ENCODE measurements at places on chromosomes 3 and 15.

DNA sequence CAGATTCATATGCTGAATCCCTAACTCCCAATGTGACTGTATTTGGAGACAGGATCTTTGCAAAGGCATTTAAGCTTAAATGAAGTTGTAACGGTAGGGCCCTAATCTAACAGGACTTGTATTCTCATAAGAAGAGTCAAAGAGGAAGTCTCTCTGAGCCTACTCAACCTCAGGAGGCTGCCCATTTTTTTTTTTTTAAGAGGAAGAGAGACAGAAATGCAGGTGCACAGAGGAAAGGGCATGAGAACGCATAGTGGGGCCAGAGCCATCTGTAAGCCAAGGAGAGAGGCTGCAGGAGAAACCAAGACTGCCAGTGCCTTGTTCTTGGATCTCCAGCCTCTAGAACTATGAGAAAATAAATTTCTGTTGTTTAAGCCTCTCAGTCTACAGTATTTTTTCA, 28.4 kb downstream of the ZNF860 start:
- DNase-seq: no peak

DNA sequence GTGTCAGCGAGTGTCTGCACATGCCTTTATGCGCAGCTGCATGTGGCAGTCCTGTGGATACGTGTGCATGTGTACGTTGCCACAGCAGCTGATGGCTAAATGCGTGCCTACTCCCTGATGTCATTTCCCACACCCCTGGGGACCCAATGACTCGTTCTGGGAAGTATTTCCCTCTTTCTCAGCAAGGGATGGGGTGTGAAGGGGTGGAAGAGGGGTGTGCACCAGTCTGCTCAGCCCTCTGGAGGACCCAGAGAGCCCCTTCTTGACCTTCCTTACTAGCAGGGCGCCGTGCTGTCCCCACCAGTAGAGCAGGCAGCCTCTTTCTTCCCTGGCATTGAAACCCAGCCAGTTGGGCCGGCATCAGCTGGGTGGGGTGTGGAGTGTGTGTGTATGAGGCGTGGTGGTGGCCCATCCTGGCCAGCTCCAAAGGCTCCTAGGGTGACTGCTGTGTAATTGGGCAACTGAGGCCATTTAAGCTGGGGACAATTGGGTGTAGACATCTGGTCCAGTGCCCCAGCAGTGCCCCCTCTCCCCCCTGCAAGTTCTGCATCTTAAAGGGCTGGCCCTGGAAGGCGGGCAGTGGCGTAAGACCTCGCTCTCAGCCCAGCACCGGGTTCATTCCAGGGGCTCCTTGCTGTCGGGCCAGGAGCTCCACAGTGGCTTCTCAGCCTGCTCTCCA, 19.2 kb downstream of the SNX33 start:
- DNase-seq: no peak

DNA sequence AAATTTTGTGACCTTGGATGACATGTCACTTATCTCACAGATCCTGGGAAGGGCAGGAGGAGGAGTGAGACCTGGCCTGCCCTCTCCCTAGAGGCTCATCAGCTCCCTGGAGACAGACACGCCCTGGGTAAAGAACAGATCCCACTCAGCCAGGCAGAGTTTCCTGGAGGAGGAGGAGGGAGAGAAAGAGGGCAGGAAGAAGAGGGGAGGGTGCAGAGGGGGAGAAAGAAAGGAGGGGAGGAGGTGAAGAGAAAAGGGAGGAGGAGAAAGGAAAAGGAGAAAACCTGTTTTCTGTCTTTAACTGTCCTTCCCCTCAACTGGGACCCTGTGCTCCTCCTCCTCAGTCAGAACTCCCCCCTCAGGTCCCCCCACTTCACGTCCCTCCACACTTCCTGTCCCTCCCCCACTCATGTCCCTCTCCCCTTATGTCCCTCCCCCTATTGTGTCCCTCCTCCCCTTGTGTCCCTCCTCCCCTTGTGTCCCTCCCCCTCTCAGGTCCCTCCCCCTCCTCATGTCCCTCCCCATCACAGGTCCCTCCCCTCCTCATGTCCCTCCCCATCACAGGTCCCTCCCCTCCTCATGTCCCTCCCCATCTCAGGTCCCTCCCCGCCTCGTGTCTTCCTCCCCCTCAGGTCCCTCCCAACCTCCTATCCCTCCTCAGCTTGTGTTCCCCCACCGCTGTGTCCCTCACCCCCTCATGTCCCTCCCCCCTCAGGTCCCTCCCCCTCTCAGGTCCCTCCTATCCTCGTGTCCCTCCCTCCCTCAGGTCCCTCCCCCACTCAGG, 52.3 kb upstream of the CGNL1 start:
- DNase-seq: no peak

- no peak for DNase-seq
These were observed 5.7 kb downstream of the MAN2C1 start for GRCh38 chr15:75362642-75363249.

DNA sequence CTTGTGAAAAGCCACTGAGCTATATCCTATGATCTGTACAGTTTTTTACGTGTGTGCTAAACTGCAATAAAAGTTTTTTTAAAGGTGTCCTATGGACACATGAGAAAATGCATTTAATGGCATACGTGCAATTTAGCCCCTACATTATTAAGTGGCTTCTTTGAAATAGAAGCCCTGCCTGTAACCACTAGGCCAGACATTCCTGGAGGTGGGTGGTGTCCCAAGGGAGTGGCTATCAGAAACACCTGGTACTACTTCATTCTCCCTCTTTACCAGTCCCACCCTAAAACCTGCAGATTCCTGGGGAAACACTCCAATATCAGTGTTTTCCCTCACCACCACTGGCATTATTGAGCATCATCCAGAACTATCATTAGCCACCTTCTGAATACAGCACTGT, 100.0 kb downstream of the OXNAD1 start:
- DNase-seq: no peak

DNA sequence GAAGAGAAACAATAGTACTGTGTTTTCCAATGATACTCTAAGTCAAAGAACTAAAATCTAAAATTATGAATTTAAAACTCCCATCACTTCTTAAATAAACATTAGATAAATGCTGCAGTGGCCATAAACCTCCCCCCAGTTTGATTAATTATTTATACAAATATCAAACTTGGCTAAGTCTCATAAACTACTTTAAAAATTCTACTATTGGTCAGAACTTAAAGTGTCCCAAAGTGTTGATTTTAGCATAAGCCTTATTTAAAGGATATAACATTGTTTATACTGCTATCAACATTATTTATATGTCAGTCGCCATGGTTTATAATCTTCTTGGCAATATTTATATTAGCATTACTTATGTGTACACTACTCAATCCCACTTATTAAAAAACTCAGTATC, 132.4 kb downstream of the SCAPER start:
- no peak for DNase-seq

- DNase-seq: no peak
These were observed 49.8 kb upstream of the SSR3 start for GRCh38 chr3:156604642-156605144.

DNA sequence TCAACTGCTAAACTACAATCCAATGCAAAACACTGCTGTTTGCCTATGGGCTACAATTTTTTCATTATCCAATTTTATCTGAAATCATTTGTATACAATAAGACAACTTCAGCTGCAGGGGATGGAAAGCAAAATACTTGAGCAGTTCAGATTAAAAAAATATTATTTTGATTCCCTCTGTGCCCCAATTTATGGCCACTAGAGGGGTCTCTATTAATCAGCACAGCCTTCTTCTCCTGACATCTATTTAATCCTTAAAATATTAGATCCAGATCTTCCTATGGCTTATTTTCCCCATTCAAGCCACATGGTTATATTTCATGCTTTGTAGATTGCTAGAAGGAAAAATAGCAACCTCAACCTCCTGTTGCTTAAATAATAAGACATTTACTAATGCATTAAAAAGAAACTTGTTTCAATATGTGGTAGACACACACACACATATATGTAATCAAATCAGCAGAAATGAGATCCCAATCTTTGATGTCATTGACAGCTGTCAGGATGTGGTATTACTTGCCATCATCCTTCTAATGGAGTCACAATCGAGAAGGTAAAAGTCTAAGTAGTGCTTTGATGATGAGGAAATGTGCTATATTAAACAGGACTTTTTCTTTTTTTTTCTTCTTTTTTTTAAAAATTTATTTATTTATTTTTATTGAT, 104.2 kb downstream of the P2RY1 start:
- DNase-seq: no peak

DNA sequence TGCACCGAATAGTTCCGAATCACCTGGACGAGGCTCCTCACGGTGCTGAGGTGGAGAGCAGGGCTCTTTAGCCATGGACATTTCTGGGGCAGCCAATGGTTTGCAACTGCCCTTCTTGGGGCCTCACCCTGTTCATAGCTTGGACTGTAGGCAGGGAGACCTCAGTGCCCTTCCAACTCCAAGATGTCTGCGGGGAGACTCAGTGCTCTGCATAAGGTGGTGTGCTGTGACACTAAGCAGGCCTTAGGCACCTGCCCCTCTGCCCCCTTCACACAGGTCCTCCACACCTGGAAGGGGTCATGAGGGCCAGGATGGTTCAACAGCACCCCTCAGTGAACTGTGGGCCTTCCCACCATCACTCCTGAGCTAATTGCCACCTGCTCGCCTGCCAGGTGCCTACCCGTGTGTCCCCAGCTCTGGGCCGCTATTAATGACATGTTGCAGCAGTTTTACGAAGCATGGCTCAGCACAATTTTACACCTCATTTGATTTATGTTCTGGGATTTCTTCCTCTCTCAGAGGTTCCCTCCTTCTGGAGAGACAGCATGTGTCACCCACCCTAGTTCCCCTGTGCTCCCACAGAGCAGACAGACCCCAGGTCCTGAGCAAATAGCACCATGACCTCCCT, 101.2 kb upstream of the SMAD3 start:
- no peak for DNase-seq

- no peak for DNase-seq
These were observed 326.8 kb upstream of the SOX2 start for GRCh38 chr3:181384970-181385369.

DNA sequence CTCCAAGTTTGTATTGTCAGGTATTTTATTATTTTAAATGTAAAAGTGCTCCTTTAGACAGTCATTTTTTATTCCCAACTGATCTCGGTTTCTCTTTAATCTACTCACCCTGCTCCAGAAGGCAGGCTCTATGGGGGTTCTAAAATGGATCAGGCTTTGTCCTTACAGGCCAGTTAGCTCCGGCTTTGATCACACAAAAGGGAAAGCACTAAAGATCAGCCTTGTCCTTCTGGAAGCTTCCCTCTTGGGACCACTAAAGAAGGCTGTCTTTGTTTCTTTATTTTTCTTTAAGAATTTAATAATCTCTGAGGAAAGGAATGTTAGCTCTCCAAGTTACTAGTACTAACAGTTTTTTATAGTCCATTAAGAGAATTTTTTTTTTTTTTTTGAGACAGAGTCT, 560.5 kb upstream of the ZNF717 start:
- no peak for DNase-seq

- DNase-seq: no peak
These were observed 43.9 kb upstream of the SEC13 start for GRCh38 chr3:10364806-10365205.

DNA sequence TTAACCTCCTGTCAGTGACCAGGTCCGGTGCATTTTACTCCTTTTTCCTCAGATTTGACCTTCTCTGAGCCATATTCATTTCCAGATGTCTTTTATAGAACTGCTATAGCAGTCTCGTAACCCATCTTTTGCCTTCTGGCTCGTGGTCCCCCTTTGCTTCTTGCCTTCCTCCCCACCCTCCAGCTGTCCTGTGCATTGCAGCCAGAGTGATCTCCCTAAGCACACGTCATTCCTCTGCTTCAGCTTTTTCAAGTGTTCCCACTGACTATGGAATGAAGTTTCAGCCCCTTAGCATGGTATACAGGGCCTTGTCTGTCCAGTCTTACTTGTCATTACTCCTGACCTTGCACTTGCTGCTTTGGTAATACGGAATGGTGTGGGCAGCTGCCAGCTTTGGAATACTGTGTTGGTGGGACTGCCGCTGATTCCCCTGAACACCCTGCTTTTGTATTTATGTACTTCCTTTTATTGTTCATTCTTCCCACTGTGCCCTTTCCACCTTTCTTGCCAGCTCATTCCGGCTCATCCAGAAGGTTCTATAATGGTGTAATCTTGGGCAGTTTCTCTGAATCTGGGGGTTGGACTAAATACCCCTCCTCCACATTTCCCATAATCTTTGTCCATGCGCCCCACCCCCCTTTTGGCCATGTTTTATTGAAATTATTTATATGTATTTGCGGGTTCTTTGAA, 38.9 kb downstream of the SLC25A26 start:
- DNase-seq: no peak

DNA sequence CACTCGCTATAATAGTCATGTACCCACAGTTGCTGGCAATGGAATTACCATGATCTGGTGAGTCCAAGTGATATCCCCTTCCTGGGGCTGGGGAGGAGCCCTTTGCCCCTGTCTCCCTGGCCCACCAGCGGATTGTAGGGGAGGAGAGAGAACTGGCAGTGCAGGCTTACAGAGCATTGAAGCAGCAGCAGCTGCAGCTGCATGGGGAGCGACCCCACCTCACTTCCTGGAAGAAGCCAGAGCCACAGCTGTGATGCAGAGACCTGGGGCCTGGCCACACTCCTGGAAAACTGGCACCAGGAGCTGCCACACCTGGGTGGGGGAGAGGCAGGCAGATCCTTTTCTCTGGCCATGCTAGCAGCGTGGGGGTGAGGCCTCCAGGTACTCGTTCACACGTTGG, 300.1 kb upstream of the PROK2 start:
- DNase-seq: no peak

DNA sequence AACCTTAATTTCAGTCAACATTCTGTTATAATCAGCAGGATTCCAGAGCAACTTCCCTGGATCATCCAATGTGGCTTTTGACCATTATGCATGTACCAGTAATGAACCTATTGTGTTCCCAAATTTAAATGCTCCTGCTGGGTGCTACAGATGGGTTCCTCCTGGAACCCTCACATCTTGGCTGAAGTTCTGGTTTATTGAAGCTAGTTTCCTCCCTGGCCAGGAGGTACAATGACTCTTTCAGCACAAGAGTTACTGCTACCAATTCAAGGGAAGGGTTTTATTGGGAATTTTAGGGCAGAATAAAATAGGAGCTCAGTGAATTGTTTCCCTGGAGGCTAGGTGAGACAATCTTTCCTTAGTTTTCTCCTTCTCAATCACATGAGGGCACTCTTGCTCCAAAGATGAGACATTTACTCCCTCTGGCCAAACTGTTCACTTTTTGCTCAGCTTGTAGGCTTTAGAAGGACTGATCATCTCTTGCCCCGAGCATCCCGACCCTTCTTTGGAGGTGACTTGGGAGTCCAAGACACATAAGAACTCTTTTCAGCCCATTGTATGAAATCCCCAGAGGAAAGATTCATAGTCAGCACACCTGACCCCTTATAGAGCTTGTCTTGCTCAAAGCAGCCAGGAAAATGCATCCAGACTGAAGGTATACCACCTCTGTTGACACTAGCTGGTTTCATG, 8.8 kb upstream of the NPHP3 start:
- no peak for DNase-seq
